Activated naive CD8-positive, alpha-beta T cell treated with anti-CD3 and anti-CD28 coated beads, Interleukin-2, amount 50 U/mL, for 16 hours (primary cell): ENCODE measurements at places on chromosomes 7 and 10.

DNA sequence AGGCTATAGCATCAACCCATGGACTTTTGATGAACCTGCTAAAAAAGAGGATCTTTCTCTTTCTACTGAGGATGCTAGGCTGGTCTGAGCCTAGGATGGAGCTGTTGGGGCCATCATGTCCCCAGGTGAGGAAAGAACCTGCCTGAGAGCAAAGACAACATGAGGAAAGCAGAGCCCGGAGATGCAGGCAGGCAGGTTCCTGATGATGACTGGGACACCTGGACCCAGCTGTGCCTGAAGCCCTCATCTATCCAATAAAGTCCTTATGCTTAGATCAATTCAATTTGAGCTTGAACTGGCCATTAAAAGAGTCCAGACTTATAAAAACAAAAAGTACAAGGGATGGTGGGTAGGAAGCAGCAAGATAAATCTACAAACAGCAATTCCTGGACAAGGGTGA lies 48.9 kb downstream of the KIFBP start:
- DNase-seq, result no peak

DNA sequence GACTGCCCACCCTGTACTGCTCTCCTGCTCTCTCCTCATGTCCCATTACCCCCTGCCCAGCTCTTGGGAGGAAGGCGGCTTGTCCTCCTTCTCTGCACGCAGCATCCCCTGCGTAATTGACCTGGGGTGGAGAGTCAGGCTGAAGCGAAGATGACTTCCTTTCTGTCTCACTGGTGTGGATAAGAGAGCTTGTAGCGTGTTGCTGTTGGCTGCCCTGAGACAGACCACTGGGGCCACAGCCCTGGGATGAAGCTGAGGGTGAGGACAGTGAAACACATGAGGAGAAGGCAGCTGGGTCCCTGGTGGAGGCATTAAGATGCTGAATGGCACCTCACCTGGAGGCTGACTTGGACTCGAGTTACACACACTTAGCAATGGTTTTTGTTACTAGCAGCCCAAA lies 310.3 kb upstream of the ZNF32 start:
- no peak for DNase-seq

DNA sequence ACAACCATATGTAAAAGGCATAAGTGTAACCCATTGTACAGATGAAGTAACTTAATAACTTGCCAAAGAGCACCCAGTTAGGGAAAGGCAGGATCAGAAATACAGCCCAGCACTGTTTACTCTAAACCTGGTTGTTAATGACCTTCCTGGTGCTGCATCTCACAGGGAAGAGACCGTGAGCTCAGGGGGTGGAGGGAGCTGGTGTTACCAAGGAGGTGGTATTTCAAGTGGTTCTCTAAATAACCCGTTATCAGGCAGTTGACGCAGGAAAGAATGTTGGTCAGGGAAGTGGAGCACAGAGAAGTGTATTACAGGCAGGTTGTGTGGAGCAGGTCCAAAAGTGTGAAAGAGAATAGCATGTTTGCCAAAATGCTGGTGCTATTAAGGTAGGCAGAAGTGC lies 4.4 kb upstream of the ST7 start:
- DNase-seq, result no peak

DNA sequence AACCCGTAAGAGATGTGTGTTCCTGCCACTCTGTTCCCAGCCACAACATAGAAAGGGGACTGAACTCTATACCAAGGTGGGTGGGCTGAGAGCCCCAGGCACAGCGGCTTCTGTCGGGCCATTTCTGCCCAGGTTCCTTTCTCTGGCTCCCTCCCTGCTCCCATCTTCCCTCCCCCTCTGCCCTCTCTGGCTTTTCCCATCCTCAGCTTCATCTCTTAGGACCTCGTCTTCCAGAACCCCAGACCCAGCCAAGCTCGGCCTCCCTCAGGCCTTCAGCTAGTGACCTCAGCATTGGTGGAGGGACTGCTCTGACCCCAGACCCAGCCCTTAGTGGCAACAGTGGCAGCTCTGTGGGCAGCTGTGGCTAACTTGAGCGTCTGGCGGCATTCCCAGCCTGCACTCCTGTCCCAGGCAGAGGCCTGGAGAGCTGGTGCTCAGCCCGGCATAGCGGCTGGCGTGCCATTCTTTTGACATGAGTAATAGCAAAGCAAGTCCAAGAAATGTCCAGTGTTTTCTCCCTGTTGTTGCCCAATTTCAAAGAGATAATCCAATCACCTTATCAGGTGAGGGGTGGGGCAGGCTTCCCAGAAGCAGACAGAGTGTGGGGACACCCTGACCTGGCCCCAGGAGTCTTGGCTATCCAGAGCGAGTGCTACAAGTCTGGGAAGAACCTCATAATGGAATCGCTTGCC lies 15.9 kb downstream of the PTPRE start:
- DNase-seq, result no peak

DNA sequence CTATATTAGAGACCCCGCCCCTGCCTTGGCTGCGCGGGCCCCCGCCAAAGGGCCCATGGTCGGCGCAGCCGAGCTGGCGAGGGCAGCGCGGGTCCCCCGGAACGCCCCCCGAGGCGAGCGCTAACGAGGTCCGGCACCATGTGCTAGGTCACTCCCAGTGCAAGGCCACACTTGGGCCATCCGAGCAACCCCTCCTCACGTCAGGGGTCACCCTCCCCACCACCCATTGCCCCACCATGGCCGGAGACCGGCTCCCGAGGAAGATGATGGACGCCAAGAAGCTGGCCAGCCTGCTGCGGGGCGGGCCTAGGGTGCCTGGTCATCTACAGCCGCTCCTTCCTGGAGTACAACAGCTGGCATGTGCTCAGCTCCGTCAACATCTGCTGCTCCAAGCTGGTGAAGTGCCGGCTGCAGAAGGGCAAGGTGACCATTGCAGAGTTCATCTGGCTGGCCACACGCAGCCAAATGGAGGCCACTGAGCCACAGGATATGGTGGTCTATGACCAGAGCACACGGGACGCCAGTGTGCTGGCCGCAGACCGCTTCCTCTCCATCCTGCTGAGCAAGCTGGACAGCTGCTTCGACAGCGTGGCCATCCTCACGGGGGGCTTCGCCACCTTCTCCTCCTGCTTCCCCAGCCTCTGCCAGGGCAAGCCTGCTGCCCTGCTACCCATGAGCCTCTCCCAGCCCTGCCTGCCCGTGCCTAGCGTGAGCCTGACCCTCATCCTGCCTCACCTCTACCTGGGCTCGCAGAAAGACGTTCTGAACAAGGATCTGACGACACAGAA lies 12.4 kb upstream of the SEC24C start:
- DNase-seq, result no peak

- DNase-seq, result no peak
Measured at GRCh38 chr7:44315301-44315903, 10.0 kb downstream of the CAMK2B start.

DNA sequence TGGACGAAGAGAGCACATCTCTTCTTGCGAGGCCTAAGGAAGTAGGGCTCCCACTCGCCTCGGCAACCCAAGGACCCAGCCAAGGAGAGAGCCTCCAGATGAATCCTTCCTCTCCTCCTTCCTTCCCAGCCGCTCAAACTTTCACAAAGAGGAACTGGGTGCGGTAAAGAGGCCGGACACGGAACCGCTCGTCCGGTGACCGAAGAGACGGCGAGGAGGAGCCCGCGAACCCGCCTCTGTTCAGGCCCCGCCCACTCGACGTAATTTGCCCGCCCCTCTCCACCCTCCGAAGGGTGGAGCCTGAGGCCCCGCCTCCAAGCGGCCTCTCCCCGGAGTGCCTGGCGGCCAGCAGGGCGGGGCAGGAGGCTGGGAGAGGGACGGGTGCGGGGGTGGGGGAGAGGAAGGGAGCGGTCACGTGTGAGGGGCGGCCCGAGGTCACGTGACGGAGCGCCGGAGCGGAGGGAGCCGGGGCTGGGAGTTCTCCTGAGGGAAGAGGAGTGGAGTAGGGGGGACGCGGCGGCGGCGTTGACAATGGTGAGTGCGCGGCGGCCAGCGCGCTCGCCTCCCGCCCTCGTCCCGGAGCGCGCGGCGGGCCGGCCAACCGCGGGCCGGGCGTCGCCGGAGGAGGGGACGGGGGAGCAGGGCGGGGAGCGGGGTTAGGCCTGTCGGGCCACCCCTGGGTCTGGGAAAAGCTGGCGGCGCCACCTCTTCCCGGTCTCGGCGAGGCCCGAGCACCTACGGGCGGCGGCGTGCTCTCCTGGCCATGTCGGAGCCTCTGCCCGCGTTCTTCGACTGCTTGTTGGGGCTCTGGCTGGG lies at the start of gene VPS26A:
VPS26A (plus strand) TSS at position 432 of the 816 bp plus-strand sequence; CDS start at position 532, 100 bp downstream.
- peak; percentile 97 for DNase-seq

- no peak for DNase-seq
Measured at GRCh38 chr7:109984729-109985128, 1106.2 kb upstream of the LRRN3 start.

DNA sequence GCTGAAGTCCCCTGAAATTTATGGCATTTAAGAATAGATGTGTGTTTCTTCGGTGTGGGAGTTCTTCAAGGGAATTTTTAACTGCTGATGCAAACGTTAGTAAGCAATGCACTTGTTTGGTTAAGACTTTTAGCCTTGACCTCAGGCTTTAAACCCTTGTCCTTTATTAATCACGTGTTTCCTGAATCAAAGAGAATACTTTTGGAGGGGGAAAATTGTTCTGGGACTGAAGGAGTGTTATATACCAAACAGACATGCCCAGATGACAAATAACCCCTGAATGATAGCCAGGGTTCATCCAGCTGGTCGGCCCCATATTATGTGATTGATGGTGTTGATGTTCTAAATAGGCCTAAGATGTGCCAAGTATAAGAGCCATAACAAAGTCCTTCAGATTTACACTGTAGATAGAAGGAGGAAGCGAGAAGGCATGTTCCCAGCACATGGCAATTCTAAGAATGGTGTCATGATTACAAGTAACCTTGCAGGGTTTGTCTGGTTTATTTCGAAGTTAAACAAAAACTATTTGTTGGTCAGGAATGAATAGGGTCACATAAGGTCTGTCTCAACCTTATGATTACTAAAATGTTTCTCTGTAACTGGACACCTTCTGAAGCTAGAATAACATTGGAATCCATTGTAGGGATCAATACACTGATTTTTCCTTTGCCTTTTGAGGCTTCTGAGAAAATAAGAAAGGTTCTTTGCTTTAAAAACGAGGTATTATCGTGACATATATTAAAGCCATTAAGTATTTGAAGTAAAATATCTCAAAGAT lies 124.2 kb upstream of the SEM1 start:
- DNase-seq, result no peak

- DNase-seq, result no peak
Measured at GRCh38 chr7:7489546-7489945, 46.1 kb downstream of the COL28A1 start.

GRCh38 chr7:151520419-151521261 lies 945 bp upstream of the RHEB start:
- DNase-seq, result peak; percentile 22

DNA sequence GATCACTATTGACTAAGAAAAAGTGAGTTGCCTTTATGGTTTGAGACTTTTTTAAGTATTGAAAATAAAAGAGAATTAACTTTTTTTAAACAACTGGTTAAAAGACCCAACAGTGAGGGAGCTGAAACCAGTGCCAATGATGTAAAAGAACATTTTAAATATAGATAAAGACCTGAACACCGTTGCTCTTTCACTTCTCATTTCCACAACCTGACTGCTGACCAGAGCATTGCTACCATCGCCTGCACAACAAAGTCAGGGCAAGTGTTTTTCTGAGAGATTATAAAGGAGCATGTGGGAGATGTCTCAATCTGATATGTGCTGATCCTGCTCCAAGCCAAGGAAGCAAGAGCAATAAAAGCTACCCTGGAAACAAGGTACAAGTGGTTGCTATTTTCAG lies 34.7 kb downstream of the IMMP2L start:
- DNase-seq, result no peak

DNA sequence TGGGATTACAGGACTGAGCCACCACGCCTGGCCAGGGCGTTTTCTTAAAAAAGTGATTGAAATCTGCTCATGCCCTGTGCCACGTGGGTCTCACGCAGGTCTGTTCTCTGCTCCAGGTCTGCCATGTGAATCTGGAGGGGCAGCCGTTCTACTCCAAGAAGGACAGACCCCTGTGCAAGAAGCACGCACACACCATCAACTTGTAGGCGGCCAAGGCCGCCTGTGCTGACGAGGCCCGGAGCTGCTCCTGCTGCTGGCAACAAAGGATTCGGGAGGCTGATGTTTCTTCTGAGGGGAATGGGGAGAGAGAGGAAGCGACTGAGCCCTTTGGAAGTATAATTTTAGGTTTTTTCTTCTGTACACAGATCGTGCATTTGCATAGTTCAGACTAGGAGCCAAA lies 23.6 kb upstream of the BMPR1A start:
- DNase-seq, result no peak

DNA sequence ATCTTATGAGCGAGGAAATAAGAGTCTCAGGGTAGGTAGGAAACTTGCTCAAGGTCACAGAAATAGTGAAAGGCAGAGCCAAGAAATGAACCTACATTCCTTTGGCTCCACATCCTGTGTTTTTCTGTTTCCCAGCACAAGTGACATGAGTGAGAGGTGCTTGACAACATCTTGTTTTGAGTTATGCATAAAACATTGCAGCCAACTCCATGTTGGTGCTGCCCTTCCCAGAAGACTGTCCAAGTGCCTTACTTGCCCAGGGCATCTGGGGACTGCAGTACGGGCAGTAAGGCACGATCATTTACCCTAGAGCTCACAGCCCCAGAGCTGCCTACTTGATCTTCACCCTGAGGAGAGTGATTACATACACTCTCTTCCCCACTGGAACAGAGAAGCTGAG lies 148.8 kb downstream of the NOC3L start:
- DNase-seq, result no peak

DNA sequence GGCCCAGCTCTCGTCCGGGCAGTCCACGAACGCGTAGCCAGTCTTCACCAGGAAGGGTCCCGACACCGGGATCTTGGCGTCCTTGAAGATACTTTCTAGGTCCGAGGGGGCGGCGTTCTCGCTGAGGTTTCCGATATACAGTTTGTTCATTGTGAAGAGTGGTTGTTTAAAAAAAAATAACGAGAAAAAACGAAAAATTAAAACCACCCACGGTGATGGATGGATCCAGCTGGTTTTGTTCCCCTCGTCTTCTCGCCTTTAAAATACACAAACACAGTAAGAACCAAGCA lies 385 bp downstream of the IGF2BP3 start:
- DNase-seq, result no peak

DNA sequence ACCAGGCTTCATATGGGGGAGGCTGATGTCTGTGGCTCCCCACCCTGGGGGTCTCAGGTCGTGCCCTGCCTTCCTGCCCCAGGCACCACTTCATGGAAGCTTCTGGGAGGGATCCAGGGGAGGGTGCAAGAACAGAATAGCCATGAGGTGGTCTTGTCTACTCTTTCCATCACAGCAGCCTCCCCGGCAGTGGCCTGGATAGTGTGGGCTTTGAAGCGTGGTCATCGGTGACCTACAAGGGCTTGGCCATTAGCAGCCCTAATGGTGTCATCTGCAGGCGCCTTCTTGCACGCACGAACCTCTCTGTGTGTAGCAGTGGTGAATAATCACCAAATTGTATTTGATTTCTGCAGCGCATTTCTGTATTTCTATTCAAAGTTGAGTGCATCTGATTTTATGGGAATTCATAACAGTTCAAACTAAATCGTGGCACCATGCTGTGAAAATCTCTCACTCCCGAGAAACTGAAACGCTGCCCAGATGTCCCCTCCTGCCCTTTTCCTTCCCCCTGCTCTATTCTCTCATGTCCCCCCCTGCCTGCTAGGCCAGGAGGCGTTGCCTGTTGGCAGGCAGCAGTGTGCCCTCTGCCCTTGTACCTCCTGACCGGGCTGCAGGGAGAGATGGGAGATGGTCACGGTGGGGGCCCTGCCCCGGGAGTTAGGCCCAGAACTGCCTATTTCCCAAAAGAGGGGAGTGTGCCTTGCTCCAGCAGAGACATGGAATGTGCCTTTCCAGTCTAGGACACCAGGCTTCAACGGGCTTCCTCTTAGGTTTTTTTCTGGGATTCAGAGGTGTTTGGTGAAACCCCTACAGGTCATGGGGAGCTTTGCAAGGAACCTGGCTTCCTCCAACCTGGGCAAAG lies 34.8 kb downstream of the CDH23 start:
- no peak for DNase-seq
